WTC11 (cell line): ENCODE measurements at places on chromosomes 2 and 18.
A peak's percentile ranks its signal among the peaks of the same experiment; 100 is the strongest.

GRCh38 chr2:240572141-240573031, 4.1 kb downstream of the RNPEPL1 start:
- peak; percentile 8 for DNase-seq

- no peak for DNase-seq
These were observed 186.5 kb upstream of the NRP2 start for GRCh38 chr2:205495819-205496218.

- no peak for DNase-seq
These were observed 184.5 kb downstream of the BCL2 start for GRCh38 chr18:63135101-63135500.

DNA sequence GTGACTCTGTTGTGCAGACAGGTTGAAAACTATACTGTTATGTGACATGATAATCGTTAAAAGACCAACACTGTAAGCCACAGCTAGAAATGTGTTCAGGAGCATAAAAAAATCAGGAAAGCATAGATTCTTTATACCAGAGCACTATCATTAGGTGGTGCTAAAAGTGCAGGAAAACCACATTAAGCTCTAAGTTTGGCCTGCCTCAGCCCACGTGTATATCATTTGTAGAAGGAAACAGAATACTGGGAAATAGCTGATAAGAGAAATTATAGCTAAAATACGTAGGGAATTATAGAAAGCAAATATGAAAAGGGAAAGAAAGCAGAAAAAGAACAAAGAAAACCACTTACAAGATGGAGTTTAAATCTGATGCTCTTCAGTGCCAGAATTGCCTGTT, 26.5 kb upstream of the C2orf74 start:
- DNase-seq, result no peak

DNA sequence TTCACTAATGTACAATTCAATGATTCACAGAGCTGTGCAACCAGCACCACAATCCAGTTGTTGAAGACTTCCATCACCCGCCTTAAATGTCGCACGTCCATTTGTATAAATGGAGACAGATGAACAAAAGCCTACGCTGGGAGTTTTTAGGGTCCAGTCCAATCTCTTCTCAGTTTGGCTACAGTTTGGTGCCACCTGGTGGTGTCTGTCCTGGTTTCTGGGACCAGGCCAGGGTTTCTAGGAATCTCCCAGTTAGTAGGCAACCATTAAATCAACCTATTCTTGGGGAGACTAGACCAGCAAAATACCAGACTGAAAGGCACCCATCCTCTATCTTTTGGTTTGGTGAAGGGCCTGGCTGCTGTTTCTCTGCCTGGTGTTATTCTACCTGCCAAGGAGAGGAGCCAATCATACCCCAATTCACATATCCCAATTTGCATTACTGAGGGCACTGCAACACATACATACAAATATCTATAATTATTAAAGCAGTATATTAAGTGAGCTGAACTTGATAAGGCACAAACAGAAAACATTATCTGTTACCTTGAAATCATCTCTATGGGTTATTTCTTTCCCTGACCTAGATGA, 3.2 kb upstream of the DDX1 start:
- peak; percentile 62 for DNase-seq

DNA sequence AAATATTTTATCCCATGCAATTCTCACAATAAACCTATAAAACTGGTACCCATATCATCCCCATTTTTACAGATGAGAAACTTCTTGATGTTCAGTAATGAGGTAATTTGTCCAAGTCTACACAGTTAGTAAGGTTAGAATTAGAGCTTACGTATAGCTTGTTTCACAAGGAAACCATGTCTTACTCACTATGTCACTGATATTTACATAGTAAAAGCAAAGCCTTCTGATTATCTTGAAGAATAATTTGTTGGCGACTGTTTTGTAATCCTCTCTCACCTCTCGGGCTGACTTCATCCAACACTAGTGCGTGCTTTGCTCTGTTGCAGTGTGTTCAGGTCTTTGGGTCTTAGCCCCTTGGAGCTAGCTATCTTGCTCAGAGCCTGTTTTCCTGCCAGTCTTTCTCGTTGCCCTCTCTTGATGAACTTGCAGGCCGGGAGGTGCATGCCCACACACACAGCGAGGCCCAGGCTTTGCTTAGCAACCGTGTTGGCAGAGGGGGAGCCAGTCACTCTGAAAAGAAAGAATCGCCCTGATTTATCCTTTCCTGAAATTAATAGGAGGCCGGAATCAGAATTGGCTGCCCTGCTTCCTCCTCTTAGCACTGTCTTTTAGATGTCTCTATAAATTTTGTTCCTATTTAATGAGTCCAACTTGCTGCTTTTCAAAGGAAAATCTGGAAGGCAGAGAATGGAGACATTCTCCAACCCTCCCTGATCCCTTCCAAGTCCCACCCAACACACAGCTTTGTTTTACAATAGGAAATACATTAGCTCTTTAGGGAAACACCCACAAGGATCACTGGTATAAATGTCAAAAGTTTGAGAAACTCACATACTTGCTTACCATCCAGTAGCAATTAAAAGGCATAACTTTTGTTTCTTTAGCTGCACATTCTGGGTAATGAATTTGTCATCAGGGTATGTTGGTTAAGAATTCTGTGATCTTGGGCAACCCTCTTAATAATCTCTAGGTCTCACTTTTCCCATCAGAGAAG, 97.6 kb upstream of the SEC11C start:
- no peak for DNase-seq

DNA sequence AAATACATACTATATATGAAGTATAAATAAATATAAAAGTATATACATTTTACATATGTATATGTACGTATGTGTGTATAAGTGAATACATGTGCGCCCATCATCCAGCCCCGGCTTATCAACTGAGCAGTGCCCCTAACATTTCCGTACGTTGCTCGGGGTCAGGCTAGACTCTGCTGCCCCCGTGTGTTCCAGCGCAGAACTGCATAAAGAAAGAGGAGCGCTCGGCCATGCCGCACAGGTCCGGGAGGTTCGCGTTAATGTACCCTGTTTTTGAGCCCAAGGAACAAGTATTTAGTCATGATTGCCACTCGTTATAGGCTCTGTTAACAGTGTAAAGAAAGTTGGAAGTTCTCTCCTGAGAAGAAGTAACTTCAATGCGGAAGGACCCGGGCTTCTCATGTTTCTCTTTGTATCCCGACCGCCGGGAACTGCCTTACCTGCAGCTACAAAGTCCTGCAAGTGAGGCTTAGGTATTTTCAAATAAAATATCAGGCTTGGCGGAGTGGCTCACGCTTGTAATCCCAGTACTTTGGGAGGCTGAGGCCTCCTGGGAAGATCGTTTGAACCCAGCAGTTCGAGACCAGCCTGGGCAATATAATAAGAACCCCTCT, 55.7 kb downstream of the CD8B2 start:
- DNase-seq, result peak; percentile 86

DNA sequence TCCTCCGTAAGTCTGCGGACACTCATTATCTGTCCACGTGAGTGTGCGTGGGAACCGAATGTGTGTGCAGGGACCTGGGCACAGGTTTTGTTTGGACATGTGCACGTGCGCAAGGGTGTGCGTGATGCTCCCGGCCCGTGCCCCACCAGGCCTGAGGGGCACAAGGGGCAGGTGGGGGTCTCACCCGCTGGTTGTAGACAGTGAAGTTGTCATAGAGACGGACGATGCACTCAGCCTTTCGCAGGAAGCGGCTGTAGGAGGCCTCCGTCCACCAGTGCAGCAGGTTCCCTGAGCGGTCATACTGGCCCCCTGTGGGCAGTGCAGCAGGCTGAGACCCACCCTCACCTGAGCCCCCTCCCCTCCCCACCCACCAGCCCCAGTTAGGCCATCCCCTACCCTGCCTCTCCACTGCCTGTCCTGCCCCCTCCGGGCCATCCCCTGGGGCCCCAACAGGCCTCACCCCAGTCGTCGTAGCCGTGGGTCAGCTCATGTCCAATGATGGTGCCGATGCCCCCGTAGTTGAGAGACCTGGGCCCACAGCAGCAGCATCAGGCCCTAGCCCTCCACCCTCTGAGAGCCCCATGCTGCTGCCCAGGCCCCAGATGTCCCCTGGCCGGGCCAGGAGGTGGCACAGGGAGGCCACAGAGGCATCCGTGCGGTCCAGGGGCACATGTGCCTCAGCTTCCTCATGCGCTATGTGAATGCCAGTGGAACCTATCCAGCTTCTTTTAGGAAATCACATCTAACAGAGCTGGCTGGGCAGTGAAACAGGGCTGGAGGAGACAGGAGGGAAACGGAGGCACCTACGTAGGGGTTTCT, 6.1 kb downstream of the ECEL1 start:
- DNase-seq, result peak; percentile 8
